Activated naive CD4-positive, alpha-beta T cell treated with Interleukin-2 at 50 U/mL for 16 hours (primary cell): ENCODE measurements at places on chromosomes 1 and 21.

- DNase-seq, result no peak
Measured at GRCh38 chr1:234853906-234854644, 244.1 kb upstream of the IRF2BP2 start.

- peak; percentile 57 for DNase-seq
Measured at GRCh38 chr1:145891587-145892485, 6.2 kb upstream of the ANKRD35 start.

DNA sequence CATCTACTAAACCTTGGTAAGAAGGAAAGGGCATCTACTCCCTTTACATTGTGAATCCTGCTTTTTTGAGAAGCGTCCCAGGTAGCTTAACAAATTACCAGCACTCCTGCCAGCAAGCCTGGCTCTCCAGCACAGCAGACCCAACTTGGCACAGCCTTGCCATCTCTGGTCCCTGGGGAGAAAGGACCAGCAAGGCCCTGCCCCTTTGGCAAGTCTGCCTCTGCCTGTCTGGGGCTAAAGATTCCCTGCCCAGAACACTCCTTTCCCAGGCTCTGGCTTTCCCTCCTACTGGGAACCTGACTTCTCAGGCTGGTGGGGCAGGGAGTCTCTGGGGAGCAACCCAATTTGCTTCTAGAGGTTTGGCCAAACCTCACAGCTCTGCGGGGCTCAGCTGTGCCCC lies 68.5 kb downstream of the ATP2B4 start:
- DNase-seq, result no peak

DNA sequence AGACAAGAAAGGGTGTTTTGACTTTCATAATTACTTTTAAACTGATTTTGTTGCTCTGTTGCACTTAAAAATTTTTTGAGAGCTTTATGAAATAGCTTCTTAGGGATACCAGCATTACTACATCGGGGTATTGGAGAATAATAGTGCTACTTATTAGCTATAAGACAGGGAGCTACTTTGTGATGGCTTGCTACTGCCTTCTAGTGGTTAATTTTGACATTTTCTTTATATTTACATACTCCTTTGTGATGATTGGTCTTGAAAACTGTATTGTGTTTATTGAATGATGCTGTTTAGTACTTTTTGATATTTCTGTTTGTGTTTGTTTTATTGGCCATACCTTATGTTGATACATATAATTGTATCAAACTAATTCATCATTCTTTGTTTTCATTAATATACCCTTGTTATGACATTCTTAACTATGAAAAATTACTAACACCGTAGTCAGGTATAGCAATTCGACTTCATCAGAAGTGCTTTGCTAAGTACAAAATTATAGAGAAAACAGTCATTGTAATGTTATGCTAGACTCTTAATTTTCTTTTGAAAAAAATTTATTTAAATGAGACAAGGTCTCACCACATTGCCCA lies 85.5 kb downstream of the CLIC4 start:
- DNase-seq, result no peak

GRCh38 chr1:196873385-196873784 lies 14.5 kb upstream of the CFHR4 start:
- DNase-seq, result no peak

GRCh38 chr21:44626262-44626661 lies 631 bp upstream of the KRTAP10-9 start:
- no peak for DNase-seq

DNA sequence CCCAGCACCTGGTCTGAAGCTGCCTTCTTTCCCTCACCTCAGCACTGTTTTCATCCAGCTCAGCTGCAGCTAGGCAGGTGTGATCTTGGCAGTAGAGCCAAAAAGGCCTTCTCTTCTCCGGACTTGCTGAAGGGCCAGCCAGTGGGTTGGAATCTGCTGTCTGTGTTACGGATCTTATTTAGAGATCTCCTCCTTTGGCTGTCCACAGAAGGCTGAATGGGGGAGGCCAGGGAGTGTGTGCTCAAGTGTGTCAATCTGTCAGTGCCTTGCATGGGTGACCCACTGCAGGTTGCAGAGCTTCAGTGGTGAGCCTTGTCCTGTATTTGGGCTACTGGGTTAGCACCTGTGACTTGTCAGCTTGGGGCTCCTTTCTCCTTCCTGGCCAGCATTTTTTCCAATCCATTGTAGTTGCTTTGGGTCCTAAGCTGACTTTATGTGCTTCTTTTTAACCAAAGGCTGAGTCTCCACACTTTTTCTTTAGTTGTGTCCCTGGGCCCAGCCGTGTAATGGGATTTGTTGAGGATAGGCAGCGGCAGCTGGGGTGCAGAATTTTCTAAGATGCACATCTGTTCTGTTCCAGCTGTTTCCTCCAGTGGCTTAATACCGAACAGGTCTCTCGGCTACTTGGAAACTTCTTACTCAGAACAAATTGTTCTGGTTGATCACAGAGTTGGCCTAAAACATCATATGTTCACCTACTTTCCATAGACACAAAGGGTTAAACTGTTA lies 126.8 kb downstream of the PEX14 start:
- no peak for DNase-seq
